ENCODE measurements at places on chromosomes 16 and 17.

GRCh38 chr17:36949461-36949927 is 740 bp downstream of the AATF start:
- DNase-seq, result no peak

GRCh38 chr17:78364436-78365281 is 4.8 kb upstream of the SOCS3 start:
- no peak for DNase-seq

- DNase-seq, result no peak
Measured at GRCh38 chr16:2791174-2791573, 3.8 kb upstream of the PRSS33 start.

DNA sequence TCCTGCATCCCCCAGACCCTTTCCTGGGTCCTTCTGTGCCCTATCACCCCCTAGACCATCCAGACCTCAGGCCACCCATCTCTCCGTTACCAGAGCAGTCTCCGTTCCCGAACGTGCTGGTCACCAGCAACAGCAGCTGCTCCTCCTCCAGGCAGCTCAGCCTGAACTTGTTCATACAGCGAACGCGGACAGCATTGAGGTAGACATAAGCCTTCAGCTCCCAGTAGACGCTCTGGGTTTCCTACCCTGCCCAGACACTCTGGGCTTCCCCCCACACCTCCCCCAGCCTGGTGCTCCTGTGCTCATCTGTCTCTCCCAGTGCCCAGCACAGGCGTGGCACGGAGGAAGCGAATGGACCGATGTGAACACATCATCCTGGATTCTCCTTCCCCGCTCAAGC is 41.6 kb upstream of the RNFT1 start:
- DNase-seq, result no peak

- no peak for DNase-seq
Measured at GRCh38 chr17:68431661-68432071, 25.6 kb downstream of the WIPI1 start.

- DNase-seq, result peak; percentile 25
Measured at GRCh38 chr17:4420692-4421131, 13.0 kb upstream of the SPNS3 start.

GRCh38 chr17:1491443-1492248 is 840 bp downstream of the MYO1C start:
- no peak for DNase-seq

GRCh38 chr17:76353599-76354316 is at the start of gene PRPSAP1:
TSS of gene PRPSAP1 (minus strand) at chr17:76353916. CDS start at chr17:76353703, 213 bp downstream.
- peak; percentile 66 for DNase-seq

DNA sequence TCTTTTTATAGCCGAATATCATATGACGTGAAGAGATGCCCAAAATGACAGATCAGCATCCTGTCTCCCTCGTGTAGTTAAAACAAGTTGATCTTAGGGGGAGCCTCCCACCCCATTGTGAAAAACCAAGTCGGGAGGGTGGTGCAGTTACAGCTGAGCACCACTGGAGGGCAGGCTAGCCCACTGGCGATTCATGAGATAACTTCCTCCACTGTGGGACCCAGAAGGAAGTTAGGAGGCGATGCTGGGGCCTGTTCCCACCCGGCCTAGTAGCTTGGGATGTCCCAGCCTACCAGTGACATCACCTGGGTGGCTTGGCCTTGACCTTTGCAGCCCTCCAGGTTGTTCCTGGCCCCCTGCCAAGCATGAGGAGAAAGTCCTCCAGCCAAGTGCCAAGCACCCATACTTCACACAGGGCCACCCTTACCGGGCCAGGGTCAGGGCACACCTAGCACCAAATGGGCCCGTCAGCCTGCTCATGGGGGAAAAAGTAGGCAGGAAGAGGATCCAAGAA is 8.1 kb upstream of the CPNE2 start:
- peak; percentile 44 for DNase-seq

- DNase-seq, result no peak
Measured at GRCh38 chr17:41633556-41634199, 9.3 kb upstream of the KRT17 start.

DNA sequence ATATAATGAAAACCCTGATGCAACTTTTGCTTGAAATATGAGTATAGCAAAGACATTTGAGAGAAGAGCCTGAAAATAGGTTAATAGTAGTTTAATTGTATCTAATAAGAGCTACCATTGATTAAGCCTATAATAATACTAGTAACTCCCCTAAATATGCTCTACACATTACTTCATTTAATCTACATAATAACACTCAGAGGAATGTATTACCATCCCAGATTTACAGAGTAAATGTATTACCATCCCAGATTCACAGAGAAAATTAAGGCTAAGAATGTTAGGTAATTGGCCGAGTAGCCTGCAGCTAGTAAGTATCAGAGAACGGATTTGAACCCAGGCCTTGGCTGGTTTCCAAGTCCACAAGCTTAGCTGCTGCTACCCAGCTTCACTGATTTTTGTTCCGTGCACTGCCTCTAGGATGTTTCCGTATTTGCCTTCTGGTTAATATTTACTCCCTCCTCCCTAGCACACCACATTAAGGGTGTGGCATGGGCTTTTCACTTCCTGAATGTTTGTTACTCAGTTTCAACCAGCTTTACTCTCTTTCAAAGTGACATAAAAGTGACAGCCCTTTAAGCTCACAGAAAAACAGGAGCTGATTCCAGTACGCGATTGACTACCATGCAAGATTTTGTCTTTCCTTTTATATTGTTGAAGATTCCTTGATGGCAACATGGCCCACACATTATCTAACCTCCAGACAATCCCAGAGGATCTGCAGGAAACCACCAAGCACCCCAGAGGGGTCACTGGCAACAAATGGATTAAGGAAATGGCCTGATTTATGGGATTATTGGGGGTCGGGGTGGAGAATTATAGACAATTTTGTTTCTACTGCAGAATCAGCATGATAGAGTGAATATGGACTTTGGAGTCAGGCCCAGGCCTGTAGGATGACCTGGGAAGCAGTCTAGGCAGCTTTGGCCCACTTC is 26.7 kb upstream of the TOX3 start:
- no peak for DNase-seq

DNA sequence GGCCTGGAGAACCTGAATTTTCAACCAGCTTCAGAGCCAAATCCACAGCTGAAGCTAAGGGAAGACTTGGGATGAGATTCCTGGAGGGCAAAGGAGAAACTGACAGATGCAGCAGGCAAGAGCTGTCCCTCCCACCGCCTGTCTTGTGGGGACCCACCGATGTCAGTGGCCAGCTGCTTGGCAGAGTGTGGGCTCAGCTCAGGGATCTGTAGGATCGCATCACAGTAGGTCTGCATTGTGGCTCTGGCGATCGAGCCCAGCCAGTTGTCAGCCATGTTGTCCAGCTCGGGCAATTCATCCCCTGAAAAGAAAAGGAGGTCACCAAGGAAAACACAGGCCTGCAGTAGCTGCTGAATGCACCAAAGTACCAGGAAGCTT is 60.8 kb downstream of the COG7 start:
- no peak for DNase-seq

DNA sequence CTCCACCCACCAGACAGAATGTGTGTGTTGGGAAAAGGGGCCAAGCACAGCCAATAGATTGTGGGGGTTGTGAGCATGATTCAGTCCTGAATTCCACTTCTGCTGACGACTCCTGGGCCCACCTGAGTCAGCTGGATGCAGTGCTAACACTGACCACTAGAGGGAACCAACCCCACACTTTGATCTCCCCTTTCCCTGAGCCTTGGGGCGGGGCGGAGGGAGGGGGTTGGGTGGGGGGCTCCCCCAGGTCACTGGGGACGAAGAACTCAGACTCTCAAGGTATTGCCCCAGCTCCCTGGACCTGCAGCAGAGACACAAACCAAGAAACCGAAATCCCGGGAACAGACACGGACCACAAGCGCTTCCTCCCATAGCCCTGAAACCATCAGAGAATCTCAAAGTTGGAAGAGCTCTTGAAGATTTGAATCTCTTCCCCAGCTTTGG is 621 bp upstream of the CSHL1 start:
- DNase-seq, result peak; percentile 33

DNA sequence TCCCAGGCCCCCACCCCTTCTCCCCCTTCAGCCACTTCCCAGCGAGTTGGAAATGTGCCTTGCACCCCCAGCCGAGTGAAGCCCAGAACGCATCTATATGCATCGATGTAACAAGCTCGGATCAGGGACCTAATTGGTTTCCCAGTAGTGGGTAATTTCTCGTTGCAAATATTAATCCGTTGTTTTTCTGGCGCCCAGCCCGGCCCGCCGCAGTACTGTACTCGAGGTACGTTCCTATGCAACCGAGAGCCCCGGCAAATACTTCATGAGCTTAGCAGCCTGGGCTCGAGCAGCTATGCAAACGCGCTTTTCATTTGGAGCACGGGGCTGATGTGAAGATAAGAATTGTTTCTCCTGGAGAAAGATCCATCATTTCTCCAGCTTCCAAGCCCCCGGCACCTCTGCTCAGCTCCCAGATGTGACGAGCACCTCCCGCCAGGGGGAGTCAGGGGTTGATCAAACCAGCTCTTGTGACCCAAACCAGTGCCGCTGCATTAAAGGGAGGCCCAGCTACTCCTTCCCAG is 229.8 kb downstream of the KATNIP start:
- no peak for DNase-seq

- DNase-seq, result no peak
Measured at GRCh38 chr16:73057291-73058210, 9.6 kb upstream of the ZFHX3 start.

All from activated CD8-positive, alpha-beta memory T cell treated with anti-CD3 and anti-CD28 coated beads for 1 hour (primary cell).